Stimulated activated CD8-positive, alpha-beta memory T cell treated with anti-CD3 and anti-CD28 coated beads, Interleukin-4, amount 100 ng/mL, for 1 hour (primary cell): ENCODE measurements at places on chromosomes 2 and 18.

DNA sequence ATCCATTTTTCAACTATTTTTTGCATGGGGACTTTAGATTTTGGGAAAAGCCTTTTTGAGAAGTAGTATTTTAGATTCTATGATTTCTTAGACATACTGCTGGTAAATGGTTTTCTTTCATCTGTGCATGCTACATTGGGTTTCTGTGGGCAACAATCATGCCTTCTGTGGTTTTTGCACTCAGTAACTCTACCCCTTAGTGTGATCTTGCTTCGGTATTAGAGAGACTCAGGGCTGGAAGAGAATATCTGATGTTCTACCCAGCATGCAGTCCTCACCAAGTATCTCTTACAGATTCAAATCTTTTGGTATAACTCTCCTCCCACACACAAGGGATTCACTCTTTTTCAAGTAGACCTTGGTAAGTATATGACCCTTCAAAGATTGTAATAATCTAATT, 183.0 kb downstream of the PMAIP1 start:
- no peak for DNase-seq

- DNase-seq = no peak
Measured at GRCh38 chr2:240893363-240893844, 2.6 kb downstream of the MAB21L4 start.

DNA sequence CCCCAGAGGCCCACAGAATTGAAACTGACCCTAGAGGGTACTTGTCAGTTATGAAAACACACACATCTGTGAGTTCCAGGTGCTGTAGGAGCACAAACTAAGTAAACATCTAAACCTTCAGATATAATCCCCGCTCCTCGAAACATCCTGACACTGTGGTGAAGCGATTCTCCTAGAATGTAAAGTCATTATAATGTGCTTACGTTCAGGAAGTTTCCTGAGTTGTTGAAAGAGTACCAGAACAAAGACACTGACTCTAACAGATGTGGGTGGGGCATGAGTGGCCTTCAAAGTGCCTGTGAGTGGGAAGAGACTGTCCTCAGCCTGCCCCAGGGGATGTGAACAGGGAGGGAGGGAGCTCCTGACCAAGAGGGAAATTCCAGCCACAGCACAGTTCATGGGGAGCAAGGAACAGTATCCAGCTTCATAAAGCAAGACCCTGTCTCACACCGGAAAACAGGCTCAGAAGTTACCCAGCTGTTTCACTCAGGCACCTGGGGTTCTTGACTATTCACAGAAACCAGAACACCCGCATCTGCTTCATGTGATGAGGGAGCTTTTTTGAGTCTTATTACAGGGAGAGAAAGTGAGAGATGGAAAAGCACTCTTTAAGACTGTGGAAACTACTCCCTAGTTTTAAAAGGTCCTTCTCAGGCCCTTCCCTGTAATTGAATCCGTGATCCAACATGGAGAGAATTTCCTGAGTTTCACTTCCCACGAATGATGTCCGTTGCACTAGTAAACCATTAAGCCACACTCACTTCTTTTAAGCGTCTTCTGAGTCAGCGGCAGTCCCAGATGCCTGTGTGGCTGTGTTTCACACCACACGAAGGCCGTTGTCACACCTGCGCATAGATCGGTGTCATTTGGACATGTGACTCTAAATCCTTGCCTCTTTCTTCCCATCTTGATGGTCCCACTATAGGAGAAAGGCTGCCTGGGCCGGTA, 88.6 kb upstream of the EML6 start:
- no peak for DNase-seq

DNA sequence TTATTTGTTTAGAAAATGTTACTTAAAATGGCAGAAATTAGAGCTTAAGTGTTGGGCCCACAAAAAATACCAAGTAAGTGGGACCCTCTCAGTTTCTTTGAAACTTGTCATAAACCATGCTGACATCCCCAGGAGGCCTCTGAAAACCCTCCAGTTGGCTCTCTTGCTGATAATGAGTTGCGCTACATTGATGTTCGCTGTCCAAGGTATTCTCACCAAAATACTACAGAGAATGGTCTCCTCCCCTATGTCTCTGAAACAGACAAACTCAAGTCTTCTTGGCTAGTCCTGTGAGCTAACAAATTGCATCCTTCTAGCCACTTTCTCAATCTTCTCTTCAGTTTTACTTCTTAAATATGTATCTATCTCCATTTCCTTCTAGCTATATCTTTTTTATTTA, 669.4 kb downstream of the IRS1 start:
- DNase-seq = no peak

DNA sequence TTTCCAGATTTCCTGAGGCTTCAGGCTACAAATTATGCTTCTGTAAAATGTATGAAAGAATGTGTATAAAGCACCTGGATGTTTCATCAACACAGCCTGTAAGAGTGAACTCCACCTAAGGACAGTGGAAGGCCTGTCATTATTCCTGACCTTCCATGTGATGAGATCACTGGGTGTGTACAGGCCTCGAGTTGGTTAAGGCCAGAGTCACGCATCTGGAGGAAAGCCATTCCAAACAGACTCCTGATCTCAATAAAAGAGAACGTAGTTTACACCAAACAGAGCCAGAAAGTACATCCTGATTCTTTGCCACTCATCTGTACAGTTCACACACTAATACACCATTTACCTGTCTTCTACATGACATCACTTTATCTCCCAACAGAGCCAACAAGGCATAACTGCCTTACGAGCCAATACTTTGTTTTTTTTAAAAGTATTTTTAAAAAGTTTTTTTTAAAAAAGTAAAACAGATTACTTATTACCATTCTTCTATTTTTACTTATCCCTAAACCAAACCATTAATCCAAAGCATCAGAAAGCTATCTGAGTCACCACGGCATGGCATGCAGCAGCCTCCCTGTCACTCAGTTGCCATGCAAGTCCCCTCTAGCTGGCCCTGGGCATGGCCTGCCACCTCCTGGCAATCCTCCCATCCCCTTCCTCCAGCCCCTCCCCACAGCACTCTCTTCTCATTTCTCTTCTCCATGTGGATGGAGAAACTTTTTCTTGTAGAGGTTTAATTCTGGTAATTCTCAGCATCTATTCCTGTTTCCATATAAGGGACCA, 78.8 kb upstream of the TFCP2L1 start:
- DNase-seq = no peak

- DNase-seq = no peak
Measured at GRCh38 chr2:184336688-184337087, 261.6 kb upstream of the ZNF804A start.

GRCh38 chr18:60656553-60656952, 284.0 kb upstream of the MC4R start:
- DNase-seq = no peak

DNA sequence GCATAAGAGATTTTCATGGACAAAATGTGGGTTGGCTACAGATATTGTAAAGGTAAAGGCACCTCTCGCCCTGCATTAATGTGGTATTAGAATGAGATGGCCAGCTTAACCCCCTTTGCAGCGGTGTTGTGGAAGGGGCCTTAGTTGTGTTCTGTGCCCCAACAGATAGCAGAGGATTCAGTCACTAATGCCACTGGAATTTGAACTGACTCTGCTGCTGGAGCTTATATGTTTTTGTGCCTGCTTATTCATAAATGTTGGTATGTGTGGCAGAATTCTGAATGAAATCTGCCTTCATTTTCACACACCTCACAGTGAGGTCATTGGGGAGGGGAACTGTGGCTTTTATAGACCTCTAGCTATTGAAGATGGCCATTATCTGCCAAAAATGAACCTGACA, 90.7 kb upstream of the ITGA6 start:
- DNase-seq = no peak

DNA sequence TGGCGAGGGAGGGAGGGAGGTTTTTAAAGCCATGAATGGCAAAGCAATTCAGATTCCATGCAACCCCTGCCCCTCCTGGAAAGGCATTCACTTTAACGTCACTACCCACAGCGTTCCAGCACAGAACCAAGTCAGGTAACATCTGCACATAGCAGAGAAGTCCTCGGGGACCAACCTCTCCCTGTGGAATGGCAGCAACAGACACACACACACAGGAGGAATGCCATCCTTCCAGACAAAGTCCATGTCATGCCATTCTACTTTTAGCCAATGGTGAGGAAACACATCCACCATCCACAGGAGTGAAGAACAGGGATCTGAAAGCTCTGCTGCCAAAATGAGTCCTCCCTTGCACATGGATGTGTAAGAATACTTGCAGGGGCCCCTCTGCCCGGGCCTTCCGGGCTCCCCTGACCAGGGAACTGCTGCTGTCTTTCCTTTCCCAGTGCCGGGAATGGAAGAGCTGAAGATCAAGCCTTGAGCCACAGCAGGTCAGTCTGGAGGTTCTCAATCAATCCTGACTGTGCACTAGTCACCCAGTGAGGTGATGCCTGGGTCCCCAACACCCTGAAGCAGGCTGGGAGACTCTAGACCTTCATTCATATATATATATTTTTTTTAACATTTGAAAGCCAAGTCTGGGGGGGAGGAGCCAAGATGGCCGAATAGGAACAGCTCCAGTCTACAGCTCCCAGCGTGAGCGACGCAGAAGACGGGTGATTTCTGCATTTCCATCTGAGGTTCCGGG, 63.7 kb downstream of the UXS1 start:
- DNase-seq = no peak

DNA sequence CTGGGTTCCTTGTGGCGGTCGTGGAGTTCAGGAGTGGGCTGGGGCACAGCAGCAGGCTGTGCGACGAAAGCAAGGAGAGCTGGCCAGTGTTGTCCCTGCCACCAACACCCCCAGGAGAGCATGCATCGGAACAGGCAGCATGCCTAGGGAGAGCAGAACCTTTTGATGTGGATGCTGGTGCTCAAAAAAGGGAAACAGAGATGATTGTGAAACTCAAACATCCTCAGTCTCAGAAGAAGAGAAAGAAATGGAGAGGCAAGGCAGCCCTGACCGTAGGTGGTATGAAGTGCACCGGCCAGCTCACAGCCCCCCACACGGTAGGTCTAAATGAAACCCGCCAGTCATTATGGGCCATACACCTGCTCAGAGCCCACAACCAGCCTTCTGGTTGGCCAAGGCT, 253.4 kb downstream of the GBX2 start:
- DNase-seq = no peak

GRCh38 chr18:55314031-55314430, 274.0 kb downstream of the TCF4 start:
- no peak for DNase-seq

DNA sequence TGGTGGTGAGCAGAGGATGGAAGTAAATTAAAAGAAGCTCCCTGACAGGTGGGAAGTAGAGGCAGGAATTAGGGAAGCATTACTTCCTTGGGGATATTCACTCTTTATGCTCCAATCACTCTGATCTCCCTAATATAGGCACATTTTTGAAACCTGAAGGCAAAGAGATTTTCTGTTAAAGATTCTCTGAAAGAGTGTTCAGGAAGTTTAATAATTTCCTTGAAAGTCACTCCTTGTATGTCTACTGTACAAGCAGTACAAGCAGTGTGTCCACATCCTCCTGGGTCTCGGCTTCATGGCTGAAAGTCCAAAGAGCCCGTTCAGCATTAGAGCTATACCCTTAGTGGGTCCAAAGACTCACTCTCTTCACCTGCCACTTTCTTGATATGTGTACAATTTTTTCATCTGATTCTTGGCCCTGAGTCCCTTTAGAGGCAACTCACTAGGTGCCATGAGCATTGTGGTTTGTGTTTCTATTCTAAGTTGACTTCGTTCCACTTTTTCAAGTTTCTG, 60.2 kb downstream of the AAK1 start:
- no peak for DNase-seq

DNA sequence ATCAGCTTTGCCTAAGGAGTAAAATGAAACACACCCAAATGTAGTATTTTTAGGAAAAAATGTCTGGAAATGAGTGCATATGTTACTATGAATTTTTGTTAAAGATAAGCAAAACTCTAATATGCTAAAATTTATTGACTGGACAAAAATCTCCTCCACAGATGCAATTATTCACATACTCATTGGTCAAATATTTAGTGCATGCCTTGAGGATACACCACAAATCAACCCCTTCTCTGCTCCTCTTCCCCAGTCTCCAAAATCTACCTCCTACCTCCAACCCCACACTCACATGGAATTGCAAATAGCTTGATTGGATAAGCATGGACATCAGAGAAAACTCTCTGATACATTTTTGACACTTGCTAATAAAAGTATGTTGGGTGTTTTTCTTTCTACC, 95.6 kb upstream of the CDC42EP3 start:
- DNase-seq = no peak

- no peak for DNase-seq
Measured at GRCh38 chr2:187003611-187004010, 154.6 kb upstream of the ZSWIM2 start.

GRCh38 chr2:126222278-126222677, 433.7 kb upstream of the GYPC start:
- no peak for DNase-seq

- DNase-seq = no peak
Measured at GRCh38 chr2:238726670-238727584, 121.0 kb upstream of the TWIST2 start.

DNA sequence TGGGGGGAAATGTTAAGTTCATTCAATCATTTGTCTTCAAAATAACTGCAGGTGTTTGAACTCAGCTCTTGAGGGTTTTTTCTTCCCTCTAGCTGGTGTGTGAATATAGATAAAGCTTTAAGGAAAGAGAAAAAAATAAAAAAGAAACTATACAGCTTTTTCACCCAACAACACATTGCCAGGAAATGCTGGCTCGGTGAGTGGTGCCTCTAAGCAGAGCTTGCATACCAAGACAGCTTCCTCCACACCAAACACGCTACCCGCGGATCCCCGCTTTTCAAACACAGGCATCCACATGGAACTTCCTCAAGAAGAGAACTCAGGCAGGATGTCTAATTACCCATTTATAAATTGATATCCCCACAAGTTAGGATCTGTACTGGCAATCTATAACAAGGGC, 69.8 kb upstream of the TANK start:
- DNase-seq = no peak

GRCh38 chr18:79521416-79522205, 125.9 kb downstream of the NFATC1 start:
- DNase-seq = no peak

GRCh38 chr2:136765256-136766072, at the start of gene THSD7B:
Gene THSD7B, plus strand, starts transcription at chr2:136765545. Its CDS starts 116,634 bp downstream, at chr2:136882179.
- DNase-seq = no peak

GRCh38 chr2:148987286-148987685, 51.2 kb upstream of the LYPD6B start:
- DNase-seq = no peak

DNA sequence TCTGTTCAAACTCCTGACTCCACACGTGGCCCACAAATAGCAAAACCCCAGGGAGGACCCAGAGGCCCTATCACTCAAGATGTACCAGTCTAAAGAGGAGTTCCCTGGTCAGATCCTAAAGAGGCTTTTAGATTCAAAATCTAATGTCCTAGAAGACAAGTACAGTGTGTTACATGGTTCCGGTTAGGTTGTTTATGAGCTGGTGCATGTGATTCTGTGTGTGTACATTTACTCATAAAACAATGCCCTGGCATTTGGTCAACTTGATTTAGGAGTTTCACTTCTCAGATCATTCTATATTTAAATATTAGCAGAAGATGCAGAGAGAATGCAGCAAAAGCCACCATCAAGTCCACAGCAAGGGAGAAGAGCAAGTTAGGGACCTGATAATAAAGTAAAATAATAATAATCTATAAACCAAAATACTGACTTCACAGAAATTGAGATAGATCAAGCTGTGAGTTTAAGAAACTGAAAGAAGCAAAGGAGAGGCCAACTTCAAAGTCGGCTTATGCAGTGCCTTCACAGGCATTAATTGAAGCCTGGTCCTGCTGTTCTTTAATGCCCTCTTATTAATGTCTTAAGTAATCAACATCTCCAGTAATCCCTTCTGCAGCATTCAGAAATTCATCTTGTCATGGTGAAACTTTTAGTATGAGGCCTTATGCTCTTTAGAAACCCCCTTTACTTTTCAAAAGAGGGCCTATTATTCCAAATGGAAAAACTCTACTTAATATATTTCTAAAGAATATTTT, 4.2 kb upstream of the AP1S3 start:
- no peak for DNase-seq

GRCh38 chr2:239190361-239190760, 210.5 kb downstream of the HDAC4 start:
- no peak for DNase-seq
